ENCODE measurements at places on chromosomes 1 and 21.

- no peak for DNase-seq
These were observed 103.8 kb upstream of the USP25 start for GRCh38 chr21:15626031-15626430.

DNA sequence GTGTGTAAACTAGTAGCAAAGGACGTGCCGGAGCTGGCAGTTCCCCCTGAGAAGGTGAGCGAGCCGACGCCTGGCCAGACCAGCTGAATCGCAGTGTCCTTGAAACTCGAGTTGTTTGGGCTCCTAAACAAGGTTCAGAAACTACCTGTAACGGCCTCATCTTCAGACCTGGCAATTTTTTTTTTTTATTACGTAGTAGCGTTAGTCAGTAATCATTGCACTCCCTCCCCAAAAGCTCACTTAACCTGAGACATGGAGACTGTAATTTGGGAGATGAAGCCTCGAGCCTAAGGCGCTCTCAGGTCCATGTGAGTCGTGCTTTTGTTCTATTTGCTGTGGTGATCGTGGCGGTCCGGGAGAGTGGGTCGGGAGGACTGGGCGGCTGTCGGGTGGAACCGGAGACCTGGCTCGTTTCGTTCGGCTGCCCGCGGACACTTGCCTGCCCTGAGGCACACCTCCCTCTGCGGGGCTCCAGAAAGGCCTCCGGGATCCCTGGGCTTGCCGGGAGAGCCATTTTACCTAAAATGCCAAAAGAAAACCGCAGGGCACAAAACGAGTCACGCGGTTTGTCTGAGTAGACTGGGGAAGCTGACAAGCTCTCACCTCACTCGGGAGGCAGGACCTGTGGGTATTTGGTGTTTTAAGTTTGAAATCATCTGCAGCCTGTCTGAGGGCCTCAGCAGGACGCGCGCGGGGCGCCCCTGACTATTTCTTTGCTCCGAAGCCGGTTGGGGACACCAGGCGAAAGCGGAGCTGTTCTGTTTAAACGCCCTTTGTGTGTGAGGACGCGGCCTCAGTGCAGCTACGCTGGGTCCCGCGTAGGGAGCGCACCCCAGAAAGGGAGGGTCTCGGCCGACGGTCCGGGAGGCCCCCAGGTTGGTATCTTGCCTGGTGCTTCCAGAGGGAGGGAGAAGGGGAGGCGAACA lies 722 bp downstream of the LHX8 start:
- no peak for DNase-seq

DNA sequence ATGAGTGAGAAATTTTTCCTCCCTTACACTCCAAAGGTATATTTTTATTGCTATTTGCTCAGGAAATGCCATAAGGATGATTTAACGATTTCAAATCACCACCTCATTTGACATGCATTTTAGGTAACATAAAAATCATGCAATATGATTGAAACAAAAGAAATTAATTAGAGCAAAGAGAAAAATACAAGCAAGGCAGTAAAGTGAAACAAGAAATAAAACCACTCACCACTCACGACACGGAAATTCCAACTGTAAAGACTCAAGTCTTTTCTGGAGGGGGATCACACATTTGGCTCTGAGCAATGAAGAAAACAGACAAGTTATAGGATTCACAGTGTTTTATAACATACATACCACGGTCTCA lies 86.8 kb upstream of the ARHGAP29 start:
- no peak for DNase-seq

- DNase-seq, result no peak
These were observed 34.1 kb downstream of the ECHDC2 start for GRCh38 chr1:52887483-52887882.

GRCh38 chr1:180182643-180183311 lies 28.1 kb downstream of the QSOX1 start:
- no peak for DNase-seq

GRCh38 chr1:241551759-241552638 lies 19.8 kb downstream of the KMO start:
- no peak for DNase-seq

DNA sequence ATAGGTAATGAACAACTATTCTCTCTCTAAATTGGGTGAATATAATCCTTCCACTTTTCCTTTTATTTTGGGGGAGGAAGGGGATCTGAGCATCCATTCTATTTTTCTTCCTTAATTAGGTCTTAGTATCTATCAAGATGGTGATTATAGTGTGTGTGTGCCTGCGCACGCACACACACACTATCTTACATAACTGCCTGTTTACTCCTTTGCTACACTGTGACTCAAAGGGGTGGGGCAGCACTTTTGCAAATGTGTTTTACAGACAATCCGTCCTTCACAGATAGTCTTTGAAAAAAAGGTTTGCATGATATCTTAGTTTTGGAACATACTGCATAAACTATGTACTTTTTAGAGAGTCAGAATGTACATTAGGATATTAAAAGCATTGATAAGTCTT lies 191.5 kb downstream of the SDCCAG8 start:
- no peak for DNase-seq

DNA sequence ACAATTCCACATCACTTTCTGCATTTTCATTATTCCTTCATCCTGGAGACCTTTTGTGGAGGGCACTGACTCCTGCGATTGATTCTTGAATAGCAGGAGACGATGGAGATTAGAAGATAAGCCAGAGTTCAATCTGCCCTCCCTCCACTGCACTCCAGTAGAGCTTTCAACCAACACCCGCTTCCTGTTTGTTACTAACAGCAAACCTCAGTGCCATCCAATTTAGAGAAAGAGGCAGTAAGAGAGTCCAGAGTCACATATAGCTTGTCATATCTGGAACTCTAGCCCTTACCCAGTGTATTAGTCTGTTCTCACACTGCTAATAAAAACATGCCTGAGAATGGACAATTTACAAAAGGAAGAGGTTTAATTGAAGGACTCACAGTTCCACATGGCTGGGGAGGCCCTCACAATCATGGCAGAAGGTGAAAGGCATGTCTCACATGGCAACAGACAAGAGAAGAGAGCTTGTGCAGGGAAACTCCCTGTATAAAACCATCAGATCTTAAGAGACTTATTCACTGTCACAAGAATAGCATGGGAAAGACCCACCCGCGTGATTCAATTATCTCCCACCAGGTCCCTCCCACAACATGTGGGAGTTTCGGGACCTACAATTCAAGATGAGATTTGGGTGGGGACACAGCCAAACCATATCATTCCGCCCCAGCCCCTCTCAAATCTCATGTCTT lies 55.9 kb downstream of the PCBP3 start:
- no peak for DNase-seq

DNA sequence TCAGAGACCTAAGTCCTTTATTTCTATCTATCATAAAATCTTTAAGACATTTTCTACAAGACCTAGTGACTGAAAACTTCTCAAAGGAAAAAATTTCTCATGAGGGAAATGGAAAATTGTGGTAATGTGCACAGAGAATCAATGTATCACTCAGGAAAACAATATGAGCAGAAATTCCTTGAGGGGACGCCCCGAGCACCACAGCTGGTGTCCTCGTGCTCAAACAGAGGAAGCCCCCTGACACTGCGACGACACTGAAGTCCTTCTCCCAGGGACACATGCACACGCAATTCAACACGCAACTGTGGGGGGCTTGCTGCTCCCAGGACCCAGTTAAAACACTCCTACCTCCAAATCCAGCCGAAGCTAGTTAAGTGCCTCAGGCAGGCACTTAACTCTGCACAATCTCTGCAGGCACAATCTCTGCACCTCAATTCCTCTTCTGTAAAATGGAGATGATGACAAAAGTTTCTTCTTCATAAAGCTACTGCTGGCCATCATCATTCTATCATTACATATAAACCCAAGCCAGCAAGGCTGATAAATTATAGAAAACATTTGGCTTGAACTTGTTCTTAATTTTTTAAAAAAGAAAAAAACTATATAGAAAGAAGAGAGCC lies 16.0 kb downstream of the ZBTB17 start:
- no peak for DNase-seq

- DNase-seq, result peak; percentile 75
These were observed 70.8 kb upstream of the CASZ1 start for GRCh38 chr1:10867138-10867721.

- no peak for DNase-seq
These were observed 36.1 kb downstream of the COA6 start for GRCh38 chr1:234409328-234409727.

DNA sequence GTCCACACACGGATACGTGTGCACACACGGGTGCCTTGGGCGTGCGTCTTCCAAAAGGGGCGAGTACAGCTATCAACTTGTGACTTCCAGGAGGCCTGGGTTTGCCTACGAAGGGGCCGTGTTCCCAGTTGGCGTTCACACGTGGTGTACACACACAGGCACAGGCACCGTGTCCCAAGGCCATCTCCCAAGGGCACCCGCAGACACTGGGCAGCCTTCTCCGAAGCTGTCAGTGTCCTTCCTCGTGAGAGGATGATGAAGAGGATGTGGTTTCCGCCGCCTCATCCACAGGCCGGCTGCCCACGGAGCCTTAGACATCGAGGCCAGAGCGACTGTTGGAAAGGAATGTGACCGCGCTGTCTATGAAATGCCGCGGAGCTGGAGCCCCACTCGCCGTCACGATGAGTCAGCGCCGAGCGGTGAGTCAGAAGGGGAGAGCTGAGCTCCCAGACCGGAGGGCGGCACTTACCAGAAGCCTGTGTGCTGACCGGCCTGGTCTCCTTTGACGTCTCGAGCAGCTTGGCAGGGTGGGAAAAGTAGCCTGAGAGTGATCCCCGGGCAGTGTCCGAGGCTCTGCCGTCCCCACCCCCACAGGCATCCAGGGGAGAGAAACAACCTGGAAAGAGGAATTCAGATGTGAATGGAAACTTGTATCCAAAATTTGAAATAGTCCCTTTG lies 141.4 kb upstream of the ARHGEF16 start:
- peak; percentile 73 for DNase-seq

DNA sequence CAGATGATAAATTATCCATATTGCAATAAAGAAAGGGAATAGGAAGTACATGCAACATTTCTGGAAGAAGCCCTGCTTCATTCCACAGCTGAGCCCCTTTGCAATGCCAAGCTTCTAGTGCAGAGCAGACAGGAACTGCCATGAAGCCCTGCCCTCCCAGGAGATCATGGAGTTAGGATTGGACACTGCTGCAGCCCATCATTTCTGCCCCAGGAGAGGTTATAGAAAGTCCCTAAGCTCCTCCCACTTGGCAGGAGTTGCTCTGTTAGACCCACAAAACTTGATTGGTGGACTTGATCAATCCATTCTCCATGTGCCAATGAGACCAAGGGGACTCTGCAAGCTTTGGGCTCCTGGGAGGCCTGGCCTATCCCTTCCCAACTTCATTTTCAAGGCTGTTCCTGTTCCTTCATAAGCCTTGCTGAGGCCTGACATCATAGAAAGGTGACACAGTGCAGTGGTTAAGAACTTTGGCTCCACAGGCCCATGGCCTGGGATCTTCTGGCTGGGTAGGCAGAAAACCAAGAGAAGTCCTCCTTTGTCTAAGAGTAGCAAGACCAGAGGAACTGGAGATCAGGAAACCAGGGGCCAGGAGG lies 1.3 kb upstream of the LAPTM5 start:
- no peak for DNase-seq

- DNase-seq, result peak; percentile 48
These were observed 9.7 kb upstream of the COL8A2 start for GRCh38 chr1:36134505-36135329.

DNA sequence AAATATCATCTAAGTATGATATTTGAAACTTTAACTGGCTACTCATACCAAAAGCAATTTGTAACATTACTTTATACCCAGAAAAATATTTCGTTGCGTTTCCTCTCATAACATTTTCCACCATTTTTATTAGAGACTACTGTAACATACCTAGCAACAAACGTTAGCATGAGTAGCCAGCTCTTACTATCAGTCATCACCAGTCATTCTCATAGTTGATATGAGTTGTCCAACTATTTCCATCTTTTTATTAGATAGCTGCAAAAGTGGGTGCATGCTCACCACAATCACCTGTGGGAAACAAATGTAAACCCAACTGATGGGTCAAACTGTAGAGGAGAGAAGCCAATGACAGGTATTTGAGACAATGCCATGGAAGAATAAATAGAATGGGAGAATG lies 114.6 kb downstream of the AKT3 start:
- DNase-seq, result no peak

DNA sequence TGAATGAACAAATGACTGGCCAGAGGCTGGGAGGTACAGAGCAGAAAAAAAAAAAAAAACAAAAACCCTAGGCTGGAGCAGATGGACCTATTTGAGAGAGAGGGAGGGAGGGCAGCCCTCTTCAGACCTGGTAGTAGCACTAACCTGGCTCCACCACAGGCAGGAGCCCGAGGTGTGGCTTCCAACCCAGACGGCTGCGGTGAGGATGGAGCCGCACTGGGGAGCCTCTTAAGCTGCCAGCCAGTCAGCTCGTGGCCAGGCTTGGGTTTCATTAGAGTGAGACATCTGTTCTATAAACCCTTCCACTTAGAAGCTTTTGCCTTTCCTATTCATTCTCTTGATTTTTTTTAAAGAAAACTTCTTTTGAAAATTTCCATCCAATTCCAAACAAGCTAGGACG lies 16.8 kb downstream of the LGR6 start:
- DNase-seq, result no peak

- no peak for DNase-seq
These were observed 30.1 kb upstream of the PARP1 start for GRCh38 chr1:226438007-226438406.

GRCh38 chr1:172704001-172704400 lies 45.1 kb downstream of the FASLG start:
- no peak for DNase-seq

DNA sequence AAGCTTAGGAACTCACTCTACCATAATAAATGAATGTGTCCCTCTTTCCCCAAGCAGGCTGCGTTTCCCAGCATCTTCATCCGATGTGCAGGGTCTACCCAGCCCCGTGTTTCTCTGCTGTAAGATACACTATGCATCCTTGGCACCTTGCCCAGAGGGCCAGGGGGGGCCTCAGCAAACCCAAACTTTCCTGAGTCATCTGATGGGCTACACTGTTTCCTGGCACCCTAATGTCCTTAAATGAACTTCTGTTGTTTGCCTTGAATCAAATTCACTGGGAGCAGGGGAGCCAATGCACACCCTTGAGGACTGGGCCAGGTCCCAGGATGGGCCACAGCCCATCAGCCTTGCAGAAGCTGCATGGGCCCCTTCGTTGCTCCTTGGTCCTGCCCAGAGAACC lies 145.5 kb downstream of the IGSF21 start:
- DNase-seq, result no peak

- no peak for DNase-seq
These were observed 1103.3 kb upstream of the B3GALT2 start for GRCh38 chr1:194289569-194290266.

DNA sequence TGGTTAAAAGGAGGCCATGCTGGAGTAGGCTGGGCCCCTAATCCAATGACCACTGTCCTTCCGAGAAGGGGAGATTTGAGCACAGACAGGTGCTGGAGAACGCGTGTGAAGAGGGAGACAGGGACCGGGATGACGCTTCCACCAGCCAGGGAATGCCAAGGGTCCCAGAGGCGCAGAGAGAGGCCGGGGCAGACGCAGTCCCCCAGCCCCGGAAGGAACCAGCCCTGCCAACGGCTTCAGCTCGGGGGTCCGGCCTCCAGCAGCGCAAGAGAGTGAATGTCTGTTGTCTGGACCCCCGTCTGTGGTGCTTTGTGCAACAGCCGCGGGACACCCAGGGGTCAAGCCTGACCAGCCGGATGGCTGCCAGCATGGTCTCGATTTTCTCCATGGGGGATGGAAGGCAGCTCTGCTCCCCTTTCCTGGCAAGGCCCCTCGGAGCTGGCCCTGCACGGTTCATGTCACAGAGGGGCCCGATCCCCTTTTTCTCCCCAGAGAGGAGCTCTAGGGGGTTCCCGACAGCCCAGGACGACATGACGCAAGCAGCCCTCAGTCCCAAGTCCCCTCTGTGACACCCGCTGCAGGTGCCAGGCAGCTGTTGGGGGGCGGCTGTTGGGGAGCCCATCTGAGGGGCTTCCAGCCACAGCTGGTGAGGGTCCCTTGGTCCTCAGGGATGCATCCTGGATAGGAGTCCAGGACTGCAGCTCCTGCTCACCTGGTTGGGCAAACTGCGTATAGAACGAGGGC lies 73.5 kb downstream of the SIK1 start:
- DNase-seq, result no peak
